ENCODE measurements at places on chromosomes 5 and 9.
A peak's percentile ranks its signal among the peaks of the same experiment; 100 is the strongest.

DNA sequence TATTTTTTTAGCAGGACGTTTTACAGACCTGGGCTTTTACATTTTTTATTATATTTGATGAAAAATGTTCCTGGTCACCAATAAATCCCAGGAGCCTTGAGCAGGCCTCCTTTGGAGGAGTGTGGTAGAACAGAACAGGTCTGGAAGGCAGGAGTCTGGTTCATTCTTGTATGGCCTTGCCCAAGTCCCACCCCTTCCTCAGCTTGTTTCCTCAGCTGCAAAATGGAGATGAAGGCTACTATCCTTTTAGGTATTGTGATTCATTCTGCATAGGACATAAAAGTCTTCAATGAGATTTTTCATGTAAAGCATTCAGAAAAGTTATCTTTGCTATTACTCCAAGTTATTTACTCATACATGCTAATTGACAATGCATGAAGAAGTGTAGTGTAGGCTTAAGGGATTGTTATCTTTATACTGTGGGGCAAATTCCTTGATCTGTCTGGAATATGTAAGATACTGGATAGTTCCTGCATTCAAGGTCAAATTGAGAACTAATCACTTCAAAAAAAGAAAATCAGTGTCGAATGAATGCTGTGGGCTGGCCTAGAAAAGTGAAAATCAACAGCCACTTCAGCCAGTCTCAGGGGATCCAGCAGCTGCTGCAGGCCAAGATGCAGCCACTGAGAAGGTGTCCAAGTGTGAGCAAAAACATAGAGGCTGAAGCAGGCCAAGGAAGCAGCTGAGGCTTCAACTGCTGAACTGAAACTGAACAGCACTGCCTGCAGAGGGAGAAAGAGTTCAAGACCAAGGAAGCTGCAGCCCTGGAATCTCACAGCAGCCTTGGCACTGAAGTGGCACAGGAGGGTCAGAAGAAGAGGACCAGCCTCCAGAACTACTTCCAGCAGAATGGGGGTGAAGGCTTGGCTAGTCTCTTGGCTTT is 15.5 kb upstream of the SLC36A3 start:
- DNase-seq, result peak; percentile 43

- peak; percentile 32 for DNase-seq
Observed at GRCh38 chr5:958701-959571, 49.7 kb upstream of the NKD2 start.

DNA sequence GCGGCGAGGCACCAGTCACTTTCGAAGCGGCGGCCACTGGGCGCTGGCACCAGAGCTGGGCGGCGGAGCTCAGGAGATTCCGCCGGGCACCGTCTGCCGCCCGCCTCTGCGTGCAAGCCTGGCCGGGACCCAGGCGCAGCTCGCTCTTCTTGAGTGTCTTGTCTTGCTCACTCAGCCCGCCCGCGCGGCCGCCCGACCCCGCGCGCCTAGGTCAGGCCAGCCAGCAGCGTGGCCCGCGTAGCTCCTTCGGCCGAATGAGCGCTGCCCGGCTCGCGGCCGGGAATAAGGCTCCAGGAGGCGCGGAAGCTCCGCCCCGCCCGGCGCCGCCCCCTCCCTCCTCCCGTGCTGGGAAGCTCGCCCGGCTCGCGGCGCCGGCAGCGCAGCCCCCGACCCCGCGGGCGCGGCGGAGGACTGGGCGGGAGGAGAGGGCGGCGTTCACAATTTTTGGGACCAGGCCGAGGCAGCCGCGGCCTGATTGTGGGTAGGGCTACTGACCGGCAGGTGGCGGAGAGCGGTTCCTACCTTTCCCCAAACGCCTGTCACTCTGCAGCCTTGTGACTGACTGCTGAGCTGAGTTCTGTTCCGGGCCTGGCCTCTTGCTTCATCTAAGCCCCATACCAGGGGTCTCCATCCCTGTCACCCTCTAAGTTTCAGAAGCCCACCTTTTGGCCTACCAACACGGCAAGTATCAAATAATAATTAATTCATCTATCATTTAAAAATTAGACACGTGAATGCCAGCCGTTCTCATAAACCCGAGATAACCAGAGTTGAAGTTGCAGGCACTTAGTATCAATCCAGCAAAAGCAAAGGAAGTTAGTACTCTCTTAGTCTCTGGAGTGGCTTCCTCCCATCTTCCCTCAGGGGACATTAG is at the start of gene HBEGF:
Gene HBEGF, minus strand, starts transcription at position 256 of the 874 bp plus-strand sequence. CDS start 275 bp downstream, outside the sequence.
- DNase-seq, result peak; percentile 94

- no peak for DNase-seq
Observed at GRCh38 chr9:130337318-130337717, 71.8 kb downstream of the HMCN2 start.

GRCh38 chr5:44365345-44365744 is 23.9 kb downstream of the FGF10 start:
- no peak for DNase-seq

GRCh38 chr5:79590396-79590999 is 21.7 kb upstream of the TENT2 start:
- no peak for DNase-seq

DNA sequence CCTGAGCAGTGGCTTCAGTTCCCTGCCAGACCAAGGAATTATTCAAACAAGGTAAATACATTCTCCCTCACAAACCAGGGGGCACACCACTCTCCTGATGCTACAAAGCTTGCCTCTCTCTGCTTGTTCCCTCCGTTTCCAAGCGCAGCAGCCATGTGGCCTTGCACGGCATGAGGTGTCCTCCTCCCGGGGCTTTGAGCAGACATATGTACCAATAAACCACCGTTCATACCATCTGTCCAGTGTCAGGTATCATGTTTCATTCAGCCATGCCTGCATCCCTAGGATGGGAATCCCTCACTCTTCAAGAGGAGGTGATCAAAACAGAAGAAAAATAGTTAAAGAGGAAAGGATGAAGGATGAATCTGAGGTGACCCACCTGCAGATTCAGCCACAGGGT is 282.7 kb downstream of the ENC1 start:
- no peak for DNase-seq

DNA sequence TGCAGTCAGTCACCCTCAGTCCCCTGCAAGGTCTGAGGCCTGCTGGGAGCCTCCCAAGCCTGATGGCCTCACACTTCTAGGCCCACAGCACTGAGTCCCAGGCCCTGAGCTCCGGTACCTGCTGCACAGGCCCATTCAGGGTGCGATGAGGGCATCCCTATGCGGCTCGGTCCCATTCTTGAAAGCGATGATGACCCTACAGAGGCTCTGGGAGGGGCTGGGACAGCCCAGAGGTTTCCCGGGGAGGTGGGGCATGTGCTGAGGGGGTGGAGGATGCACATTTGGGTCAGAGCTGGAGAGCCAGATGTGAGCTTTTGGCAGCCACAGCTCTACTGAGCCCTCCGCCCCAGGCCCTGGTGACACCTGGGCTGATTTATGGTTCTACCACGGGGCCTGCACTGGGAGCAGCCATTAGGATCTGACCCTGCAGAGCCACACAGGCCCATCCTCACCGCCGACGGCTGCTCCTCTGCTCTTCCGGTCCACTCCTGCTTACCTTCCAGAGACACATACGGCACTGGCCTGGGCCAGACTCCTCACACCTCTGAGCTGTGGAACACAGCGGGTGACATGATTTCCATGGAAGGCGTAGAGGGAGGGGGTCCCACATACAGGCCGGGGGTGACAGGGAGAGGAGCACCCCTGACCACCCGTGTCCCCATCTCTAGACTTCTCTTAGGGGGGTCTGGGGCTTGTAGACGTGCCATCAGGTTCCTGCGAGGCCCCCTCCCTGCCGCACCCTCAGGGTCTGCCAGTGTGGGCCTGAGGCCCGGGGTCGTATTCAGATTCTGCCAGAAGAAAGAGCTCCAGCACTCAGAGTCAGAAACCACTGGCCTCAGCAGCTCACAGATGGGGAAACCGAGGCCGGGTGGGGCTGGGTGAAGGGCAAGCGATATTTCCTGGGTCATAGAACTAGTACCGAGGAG is 53.4 kb downstream of the COL23A1 start:
- no peak for DNase-seq

- no peak for DNase-seq
Observed at GRCh38 chr5:158384535-158385481, 525.9 kb upstream of the CLINT1 start.

- no peak for DNase-seq
Observed at GRCh38 chr5:162703914-162704313, 636.3 kb downstream of the GABRG2 start.

GRCh38 chr9:20558566-20559016 is 63.7 kb downstream of the MLLT3 start:
- DNase-seq, result no peak

GRCh38 chr5:180343110-180343830 is 9.9 kb downstream of the GFPT2 start:
- peak; percentile 74 for DNase-seq

GRCh38 chr5:123035918-123036390 is 571 bp downstream of the PPIC start:
- peak; percentile 77 for DNase-seq

- no peak for DNase-seq
Observed at GRCh38 chr9:80049096-80049782, 477.5 kb downstream of the TLE4 start.

DNA sequence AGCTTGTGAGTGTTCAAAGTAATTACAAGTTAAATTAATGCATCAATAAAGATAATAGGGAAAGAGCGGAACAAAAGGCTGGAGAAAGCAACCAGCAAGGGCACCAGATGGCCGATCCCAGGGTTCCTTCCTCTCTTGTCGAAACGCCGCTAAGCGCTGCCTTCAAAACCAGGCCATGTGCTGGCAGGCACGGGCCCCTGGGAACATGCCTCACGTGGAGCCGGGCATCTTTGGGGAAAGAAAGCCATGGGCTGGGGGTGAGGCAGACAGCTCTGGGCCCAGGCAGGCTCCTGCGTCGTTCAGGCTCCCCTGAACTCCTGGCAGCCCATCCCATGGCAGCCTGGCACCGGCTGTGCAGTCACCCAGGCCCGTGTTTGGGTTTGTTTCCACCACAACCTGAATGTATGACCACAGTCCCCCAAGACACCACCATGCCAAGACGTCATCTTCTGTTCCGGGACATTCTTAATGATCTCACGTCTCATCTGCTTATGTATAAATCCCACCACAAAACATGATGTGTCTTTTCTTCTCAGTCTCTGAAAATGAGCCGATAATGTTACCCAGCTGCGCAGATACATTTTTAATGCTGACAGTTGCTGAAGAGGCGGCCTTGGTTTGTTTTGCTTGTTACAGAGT is 110.4 kb upstream of the SARDH start:
- DNase-seq, result no peak

GRCh38 chr9:17470036-17470813 is 108.6 kb upstream of the SH3GL2 start:
- DNase-seq, result no peak

- DNase-seq, result no peak
Observed at GRCh38 chr9:73149371-73150067, 2.1 kb upstream of the ANXA1 start.

DNA sequence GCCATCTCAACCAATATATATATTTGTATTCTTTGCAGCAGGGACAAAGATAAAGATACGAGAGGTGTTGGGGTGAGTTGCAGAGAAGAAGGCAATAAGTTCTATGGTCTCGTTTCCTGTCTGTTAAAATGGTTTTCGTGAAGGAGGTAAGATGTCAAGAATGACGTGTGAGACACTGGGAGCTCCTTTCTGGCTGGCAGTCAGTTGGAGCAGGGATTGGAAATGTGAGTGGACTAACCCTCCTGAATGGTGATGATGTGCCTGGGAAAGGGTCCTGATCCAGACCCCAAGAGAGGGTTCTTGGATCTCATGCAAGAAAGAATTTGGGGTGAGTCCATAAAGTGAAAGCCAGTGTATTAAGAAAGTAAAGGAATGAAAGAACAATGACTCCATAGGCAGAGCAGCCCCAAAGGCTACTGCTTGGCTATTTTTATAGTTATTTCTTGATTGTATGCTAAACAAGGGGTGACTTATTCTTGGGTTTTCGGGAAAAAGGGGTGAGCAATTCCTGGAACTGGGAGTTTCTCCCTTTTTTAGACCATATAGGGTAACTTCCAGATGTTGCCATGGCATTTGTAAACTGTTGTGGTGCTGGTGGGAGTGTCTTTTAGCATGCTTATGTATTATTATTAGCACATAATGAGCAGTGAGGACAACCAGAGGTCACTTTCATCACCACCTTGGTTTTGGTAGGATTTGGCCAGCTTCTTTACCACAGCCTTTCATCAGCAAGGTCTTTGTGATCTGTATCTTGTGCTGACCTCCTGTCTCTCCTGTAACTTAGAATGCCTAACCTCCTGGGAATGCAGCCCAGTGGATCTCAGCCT is 53.7 kb downstream of the SPATA31C2 start:
- DNase-seq, result no peak

GRCh38 chr9:96073531-96074480 is 198.3 kb downstream of the ERCC6L2 start:
- no peak for DNase-seq

DNA sequence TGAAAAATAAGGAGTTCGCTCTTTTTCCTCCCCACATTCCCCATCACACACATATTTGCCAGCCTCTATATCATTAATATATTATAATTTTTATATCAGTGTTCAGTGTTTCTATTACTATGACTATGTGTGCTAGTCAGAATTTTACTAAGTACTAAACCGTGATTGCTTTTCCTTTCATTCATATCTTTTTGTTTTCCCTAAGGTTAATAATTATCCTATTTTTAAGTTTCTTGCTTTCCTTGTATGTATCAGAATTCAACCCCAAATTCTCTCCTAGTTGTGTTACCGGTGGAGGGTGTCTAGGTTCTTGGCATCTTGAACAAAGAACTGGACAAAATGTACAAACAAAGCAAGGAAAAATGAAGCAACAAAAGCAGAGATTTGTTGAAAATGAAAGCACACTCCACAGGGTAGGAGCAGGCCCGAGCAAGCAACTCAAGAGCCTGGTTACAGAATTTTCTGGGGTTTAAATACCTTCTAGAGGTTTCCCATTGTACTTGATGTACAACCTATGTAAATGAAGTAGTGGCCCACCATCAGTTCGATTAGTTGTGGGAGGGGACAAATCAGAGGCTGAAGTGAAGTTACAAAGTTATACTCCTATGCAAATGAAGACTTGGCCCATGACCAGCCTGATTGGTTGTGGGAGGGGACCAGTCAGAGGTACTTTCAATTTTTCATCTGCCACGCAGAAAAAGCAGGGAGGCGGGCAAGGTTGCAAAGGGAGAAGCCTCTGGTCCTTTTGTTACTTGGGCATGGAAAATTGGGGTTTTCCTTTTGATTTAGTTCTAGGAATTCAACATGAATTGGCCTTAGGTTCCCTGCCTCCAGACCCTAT is 43.8 kb downstream of the KIAA1191 start:
- DNase-seq, result no peak

GRCh38 chr5:149320791-149321330 is 24.4 kb upstream of the GRPEL2 start:
- peak; percentile 55 for DNase-seq

- no peak for DNase-seq
Observed at GRCh38 chr5:13866792-13867191, 77.7 kb downstream of the DNAH5 start.
